Epithelial cell of esophagus (primary cell): ENCODE measurements at places on chromosomes 3 and 15.

DNA sequence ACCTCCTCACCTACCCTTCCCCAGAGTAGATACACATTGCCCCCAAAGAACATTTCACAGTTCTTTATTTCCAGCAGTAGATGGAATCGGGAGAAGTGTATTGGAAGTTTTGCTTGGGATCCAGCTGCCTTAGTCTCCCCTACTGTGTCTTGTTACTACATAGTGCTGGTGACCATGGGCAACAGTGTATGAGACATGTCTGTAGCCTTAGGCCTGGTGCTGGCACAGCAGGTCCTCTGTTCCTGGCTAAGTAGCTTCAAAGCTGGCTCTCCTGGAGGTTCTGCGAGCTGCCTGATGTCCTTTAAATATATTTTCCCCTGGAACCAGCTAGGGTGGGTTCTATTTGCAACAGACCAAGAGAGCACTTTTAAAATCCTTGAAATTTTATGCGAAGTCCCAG is 174.7 kb downstream of the THSD4 start:
- peak; percentile 43 for DNase-seq

DNA sequence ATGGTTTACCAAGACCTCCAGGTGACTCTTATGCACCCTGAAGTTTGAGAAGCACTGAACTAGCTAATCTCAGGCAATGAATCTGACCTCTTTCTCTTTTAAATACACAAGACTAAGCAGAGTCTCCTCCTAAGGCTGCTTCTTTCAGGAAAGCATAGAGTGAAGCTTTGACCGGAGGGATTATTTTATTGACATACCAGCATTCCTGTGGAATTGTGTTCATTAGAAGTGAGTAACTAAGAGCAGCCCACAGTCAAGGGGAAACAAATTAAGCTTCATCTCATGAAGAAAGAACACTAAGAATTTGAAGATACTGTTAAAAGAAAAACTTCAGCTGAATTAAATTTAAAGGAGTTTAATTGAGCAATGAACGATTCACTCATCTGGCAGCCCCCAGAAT is 963.5 kb downstream of the NTRK3 start:
- DNase-seq, result no peak

- no peak for DNase-seq
These were observed 986.0 kb downstream of the ROBO2 start for GRCh38 chr3:78025916-78026315.

DNA sequence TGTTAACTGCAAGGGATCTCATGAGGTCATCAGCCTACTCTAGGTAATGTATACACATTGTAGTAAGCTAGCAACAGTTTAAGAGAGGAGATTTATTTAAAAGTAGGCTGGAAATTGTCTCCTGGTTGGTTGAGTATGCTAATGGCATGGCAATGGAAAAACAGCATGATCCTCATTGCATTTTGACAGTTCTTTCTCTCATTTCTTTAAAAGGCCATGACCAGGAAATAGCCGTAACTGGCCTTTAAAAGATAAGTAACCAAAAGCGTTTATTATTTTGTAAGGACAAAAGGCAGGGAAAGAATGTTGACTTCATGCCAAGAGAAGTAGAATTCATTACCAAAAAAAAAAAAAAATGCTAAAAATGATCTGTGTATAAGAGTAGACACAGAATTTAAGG is 310.3 kb downstream of the FGF12 start:
- DNase-seq, result no peak

DNA sequence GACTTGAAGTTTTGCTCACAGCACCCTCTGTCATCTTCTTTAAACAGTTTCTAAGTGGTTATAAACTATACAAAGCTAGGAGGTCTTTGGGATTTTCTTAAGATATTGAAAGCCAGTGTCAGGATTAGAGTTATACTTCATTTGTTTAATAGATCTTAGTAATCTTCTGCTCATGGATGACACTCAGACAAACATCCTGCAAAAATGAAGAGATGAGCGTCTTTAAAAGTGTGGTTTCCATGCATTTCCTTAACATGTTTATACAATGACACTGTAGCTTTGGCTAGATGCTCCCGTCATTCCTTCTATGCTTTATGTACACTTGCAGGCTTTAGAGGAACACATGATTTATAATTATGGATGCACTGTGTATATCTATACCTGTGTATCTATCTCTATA is 182.2 kb downstream of the NAALADL2 start:
- no peak for DNase-seq

DNA sequence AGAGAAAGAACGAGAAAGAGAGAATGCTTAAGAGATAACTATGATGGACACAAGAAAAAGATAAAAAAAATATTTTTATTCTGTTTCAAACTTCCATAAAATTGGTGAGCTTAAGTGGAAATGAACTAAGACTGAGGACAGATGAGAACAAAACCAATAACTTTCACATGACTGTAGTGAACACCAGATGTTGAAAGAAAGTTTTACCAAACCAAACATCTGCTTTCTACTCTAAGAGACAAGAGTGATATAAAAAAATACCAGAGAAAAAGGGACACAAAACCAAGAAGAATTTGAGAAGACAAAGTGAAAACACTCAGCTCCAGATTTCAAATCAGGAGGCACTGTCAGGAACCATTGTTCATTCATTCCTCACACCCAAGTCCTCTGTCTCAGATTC is 147.9 kb downstream of the IMPG2 start:
- DNase-seq, result no peak

DNA sequence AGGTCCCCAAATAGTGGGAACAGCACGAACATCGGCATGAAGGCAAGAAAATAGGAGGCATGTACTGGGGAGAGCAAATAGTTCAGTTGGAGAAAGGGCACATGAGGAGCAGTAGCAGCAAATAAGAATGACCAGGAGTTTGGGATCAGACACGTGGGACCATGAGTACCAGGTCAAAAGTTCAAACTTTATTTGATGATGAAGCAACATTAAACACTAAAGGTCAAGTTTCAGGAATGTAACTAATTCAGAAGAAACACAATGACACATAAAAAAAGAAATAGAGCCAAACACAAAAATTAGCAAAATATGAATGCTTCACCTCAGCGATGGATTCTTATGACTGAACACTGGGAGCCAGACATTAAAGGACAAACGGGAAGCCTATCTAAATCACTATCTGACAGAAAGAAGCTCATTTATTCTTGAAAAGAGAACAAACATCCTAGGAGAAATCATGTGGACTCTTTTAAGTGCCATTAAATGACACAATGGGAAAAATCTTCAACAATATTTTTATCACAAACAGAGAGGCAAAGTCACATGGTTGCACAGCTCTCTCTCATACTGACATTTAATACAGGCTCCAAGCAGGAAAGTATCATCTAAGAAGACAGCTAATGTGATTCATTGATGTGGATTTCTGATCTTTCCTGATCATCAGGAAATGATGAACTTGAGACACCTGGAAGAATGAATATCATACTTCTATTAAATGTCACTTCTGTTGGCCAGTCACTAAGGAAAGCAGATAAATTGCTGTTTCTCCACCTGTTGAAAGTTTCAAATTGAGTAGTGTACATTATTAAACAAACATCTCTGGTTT is 216.9 kb upstream of the THBS1 start:
- DNase-seq, result peak; percentile 63
